ENCODE measurements at places on chromosomes 2 and 18.

GRCh38 chr2:239400596-239401066, at the start of gene HDAC4:
TSS of gene HDAC4 (minus strand) at chr2:239401020. CDS start at chr2:239352699, 48,321 bp downstream.
- no peak for DNase-seq

DNA sequence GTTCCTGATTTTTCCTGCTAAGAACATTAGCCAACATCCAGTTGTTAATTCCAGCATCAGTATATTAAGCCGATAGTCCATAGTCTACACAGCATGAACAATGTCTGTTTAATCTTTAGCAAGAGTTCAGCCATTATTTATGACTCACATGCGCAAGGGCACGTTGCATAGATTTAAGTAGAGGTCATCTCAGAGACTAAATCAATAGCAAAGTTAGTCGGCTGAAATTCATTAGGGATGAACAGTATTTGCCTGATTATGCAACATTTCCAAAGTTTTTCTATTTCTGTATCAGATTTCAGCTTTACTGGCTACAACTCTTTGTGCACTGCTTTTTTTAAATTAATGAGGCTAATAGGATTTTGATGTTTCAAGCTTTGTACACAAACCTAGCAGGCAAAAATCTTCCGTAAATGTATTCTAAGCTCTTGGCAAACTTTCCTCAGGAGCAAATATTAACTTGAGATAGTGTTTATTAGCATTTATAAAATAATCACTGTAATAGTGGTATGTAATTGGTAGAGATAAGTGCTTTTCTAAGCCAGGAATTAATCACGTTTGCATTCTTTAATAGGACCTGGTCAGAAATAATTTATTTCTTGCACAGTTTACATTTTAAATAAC, 578.7 kb upstream of the ID2 start:
- no peak for DNase-seq

DNA sequence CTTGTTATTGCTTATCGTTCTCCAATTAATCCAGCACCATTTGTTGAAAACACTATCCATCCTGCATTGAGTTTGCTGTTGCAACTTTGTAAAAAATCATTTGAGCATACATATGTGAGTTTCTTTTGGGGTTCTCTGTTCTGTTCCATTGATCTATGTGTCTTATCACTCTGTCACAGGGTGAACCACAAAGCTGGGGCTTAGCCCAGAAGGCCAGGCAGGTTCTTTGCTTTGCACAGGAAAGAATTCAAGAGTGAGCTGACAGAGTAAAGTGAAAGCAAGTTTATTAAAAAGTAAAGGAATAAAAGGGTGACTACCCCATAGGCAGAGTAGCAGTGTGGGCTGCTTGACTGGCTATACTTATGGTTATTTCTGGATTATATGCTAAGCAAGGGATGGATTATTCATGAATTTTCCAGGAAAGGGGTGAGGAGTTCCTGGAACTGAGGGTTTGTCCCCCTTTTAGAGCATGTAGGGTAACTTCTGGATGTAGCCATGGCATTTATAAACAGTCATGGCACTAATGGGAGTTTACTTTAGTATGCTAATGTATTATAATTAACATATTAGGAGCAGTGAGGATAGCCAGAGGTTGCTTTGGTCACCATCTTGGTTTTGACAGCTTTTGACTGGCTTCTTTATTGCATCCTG, 46.8 kb downstream of the RNF138 start:
- DNase-seq = no peak

DNA sequence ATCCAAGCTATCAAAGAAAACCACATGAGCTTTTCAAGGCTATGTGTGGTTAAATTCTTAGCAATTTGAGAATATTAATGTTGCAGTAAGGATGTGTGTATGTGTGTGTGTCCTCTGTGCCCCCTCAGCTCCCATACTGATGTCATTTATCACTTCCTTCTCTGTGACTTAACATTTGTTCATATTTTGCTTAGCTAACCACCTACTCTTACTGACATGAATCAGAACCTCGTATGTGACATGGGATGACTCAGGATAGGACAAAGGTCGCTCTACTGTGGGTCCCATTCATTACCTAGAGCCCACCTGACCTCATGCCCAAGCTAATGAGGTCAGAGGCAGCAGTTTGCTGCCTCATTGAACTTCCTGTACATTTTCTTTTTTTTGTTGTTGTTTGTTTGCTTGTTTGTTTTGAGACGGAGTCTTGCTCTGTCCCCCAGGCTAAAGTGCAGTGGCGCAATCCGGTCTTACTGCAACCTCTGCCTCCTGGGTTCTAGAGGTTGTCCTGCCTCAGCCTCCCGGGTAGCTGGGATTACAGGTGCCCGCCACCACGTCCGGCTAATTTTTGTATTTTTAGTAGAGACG, 36.3 kb downstream of the MOGAT1 start:
- no peak for DNase-seq

GRCh38 chr2:122749405-122749804, 994.0 kb downstream of the TSN start:
- no peak for DNase-seq

- no peak for DNase-seq
These were observed 41.5 kb downstream of the ODC1 start for GRCh38 chr2:10406491-10407188.

DNA sequence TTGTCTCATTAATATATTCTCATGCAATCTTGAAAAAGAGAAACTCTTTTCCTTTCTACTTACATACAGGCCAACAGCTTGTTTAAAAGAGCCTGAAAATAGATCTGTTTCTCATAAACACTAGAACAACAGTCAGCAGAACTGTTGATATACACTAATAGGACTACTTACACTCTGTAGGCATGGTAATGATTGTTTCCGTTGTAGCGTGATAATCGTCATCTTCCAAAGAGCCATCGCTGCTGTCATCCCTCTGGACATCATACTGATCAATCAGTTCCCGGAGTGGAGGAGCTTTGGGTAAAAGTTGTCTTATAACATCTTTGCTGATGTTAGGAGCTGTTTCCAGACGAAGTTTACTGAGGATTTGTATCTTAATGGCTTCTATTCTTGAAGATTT, 476 bp downstream of the MSTN start:
- no peak for DNase-seq

- DNase-seq = no peak
These were observed 23.2 kb downstream of the MEMO1 start for GRCh38 chr2:31987454-31988220.

- DNase-seq = no peak
These were observed 96.6 kb upstream of the CABLES1 start for GRCh38 chr18:23038712-23039111.

DNA sequence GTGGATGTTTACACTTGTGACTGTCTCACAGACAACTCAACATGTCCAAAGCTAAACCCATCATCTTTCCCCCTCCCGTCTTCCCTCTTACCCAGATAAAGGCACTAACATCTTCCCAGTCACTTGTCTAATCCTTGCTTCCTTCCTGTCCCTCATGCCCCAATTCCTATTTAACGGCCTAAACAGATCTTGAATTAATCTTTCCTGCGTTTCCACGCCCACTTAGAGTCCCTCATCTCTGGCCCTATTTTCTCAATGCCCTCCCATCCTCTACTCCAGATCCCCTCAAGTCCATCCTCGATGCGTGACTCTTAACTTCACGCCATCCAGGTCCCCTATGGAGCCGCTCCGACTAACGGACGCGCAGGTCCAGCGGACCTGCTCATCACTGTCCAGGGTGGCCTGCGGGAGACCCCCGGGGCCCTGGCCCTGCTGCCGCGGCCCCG, 682 bp upstream of the SCLY start:
- DNase-seq = no peak

DNA sequence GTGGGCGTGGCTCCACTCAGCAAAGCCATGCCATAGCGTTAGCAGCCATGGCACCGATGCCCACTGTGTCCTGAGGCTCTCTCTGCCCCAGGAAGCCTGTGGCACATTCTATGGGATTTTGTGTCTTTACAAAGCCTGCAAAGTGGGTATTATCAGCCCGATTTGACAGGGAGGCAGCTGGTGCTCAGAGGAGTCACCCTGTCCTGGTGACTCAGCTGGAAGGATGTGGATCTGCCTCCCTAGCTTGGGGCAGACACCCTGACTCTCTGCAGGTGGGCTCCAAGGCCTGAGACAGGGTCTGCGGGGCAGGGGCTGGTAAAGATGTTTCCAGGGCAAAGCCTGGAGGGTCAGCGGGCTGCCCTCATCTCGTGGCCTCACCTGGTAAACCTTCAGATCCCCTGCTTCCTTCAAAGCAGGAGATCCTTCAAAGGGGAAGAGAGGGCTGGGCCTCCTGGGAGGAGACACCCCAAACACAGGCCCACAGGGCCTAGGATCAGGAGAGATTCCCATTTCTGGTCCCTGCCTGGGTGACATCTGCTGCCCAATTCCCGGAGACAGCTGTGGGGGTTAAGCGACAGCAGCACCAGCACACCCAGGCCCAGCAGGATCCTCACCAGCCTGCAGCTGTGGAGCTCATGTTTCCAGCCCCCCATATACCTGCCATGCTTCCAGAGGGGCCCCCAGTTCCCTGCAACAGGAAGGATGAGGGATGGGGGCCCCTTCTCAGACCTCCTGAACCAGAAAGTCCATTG, 3.0 kb upstream of the ASB1 start:
- no peak for DNase-seq

GRCh38 chr2:134623046-134623445, 95.8 kb downstream of the TMEM163 start:
- DNase-seq = no peak

DNA sequence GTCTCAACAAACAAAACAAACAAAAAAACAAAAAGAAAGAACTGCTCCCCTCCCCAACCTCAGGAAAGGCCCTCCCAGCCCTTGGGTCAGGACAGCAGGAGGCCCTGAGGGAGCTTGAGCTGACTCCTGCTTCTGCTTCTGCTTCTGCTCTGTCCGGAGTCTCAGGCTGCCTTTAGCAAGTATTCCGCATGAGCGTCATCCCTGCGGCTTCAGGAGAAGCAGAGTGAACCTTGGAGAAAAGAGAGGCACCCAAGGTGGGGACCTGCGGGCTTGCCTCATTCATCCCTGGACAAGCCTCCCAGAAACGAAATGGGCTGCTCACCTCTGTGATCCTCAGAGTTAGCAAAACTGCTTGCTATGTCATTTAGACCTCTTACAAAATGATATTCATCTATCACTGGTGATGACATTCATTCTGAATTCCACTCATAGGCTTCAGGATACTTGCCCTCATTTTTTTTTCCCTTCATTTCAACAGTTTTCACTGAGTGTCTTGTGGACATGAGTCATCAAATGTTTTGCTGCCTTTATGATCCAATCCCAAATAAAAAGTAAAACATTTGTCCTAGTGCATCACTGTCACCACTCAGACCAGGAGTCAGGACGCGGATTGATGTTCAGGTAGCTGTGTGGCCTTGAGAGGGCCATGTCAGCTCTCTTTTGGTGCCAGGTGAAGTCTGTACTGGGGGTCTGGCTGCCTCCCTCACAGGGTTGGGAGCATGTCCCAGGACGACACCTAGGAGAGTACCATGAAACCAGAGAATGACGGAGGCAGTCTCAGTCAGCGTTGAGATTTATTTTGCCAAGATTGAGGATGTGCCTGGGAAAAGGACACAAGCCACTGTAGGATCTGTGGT, 51.7 kb downstream of the IMPA2 start:
- DNase-seq = no peak

DNA sequence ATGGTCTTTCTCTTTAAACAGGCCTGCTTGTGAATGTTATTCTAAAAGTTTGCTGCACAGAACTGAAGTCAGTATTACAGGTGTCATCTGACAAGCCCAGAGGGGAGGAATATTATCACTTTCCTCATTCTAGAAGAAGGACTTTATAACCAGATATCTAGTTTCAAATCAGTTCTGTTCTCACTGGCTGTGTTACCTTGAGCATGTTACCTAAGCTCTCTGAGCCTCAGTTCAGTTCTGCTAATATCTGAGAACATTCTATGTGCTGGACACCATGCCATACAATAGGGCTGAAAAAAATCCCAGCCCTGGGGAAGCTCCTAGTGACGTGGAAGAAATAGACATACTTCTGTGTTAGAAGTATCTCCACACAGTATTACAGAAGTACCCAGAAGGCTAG, 27.9 kb downstream of the MAPRE3 start:
- no peak for DNase-seq

DNA sequence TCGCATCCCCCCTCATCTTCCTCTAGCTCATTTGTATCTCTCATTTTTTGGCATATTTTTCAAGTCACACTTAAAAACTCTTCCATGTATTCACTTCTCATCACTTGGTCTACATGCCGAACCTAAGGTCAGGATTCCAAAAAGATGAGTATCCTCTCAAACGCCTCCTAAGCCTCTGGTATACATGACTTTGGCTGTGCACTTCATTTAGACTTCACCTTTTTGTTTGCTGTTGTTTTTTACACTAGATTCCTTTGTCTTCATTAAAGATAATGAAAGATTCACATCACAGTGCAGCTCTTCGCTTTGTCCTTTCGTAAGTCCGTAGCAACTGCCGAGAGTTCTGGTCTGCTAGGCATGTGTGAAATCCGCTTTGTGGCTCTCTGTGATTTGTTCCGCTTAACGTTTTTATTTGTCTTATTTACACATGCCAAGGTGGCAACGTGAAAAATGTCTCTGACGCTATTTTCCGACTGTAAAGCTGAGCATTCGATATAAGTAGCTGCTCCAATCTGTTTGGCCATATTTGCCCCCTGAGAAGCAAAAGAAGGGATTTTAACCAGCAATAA, 17.7 kb downstream of the RND3 start:
- DNase-seq = no peak

- DNase-seq = no peak
These were observed 1.6 kb downstream of the TNP1 start for GRCh38 chr2:216858312-216858711.

DNA sequence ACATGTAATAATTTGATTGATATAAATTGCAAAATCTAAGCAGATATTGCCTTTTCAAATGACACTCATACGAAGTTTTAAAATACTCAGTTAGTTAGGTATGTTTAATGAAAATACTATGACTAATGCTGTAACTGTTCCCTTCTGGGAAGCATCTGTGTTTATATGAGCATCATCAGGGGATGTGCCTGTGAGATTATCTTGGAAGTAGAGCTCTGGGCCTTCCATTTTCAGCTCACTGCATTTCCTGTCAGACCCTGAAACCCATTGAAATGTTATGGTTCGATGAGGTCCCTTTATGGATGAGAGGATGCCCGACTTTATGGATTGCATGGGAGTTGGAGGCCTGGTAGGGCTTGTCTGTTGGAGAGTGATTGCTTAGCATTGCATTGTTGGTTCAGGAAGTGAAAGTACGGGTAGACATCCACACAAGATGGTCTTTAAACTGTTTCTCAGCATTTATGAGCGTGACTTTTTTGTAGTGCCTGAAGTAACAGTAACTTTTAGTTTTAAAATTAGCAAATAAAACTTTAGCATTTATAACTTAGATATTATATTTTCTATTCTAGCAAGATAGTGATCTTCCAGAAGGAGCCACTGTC, 28.7 kb downstream of the ELP2 start:
- DNase-seq = no peak

DNA sequence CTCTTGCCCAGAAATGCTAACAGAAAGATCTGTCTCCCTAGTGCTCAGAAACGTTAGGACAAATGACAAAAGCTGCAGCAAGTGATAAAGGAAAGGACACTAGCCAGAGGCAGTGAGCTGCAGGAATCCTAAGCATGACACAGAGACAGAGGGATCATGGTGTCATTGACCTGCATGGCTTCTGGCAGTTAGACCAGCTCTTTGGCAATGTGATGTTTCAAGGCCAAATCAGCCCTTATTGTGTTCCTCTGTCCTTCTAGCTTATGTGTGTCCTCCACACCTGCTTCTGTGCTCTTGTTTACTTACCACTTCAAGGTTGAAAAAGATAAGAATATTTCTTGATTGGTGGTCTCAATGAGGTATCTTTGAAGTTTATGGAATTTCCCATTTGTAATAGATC, 120.8 kb downstream of the RHBDD1 start:
- DNase-seq = no peak

- DNase-seq = no peak
These were observed 33.7 kb upstream of the ACVR1C start for GRCh38 chr2:157662401-157662800.

- no peak for DNase-seq
These were observed 135.9 kb downstream of the ATAD2B start for GRCh38 chr2:23791030-23791429.
